Effector memory CD4-positive, alpha-beta T cell (primary cell): ENCODE measurements at places on chromosomes 5 and 9.

DNA sequence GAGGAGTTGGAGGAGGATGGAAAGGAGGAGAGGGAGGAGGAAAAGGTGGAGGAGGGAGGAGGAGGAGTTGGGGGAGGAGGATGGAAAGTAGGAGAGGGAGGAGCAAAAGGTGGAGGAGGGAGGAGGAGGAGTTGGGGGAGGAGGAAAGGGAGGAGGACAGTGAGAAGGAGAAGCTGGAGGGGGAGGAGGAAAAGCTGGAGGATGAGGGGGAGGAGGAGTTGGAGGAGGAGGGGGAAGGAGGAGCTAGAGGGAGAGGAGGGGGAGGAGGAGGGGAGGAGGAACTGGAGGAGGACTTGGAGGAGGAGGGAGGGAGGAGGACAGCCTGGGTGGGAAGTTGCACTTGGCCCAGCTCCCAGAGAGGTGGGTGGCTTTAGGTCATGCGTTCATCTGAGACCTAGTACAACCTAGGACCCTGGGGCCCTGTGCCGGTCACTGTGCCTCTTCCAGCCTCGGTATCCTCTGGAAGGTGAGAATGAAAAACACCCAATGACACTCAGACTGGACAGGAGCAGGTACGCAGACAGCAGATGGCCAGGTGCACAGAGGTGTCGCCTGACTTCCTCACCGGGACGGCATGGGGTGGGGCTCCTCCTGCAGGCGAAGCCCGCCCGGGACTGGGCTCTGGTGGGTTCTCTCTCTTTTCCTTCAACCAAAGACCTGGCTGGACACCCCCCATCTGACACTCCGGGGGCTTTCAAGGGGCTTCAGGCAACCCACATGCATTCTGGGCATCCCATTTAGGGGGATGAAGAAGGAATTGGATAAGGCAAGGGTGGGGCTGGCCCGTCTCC lies 12.2 kb upstream of the SLC2A6 start:
- no peak for DNase-seq

DNA sequence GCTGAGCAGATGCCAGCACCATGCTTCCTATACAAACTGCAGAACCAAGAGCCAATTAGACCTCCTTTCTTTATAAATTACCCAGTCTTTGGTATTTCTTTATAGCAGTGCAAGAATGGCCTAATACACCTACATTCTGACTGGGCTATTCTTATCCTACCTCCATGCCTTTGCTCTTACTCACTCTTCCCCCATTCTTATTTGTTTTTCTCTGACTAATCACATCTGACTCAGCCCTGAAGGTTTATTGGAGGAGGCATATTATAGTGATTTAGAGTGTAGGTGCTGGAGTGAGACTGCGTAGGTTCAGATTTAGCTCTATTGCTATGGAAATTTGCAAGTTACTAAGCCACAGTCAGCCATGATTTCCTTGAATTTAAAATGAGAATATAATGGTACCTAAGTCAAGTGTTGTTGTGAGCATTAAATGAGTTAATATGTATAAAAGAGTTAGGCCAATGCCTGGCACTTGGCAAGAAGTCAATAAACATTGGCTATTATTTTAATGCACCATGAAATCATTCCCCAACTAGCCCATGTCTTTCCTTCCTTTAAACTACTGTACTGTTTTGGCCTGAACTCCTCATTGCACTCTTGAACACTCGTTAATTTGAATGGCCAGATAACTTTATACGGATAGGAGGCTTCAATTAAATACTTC lies 531.2 kb upstream of the ZNF608 start:
- no peak for DNase-seq

GRCh38 chr9:99607842-99608448 lies 213.7 kb upstream of the NR4A3 start:
- DNase-seq = no peak

GRCh38 chr5:141518618-141519015 lies 29.7 kb downstream of the PCDHGC5 start:
- DNase-seq = no peak

DNA sequence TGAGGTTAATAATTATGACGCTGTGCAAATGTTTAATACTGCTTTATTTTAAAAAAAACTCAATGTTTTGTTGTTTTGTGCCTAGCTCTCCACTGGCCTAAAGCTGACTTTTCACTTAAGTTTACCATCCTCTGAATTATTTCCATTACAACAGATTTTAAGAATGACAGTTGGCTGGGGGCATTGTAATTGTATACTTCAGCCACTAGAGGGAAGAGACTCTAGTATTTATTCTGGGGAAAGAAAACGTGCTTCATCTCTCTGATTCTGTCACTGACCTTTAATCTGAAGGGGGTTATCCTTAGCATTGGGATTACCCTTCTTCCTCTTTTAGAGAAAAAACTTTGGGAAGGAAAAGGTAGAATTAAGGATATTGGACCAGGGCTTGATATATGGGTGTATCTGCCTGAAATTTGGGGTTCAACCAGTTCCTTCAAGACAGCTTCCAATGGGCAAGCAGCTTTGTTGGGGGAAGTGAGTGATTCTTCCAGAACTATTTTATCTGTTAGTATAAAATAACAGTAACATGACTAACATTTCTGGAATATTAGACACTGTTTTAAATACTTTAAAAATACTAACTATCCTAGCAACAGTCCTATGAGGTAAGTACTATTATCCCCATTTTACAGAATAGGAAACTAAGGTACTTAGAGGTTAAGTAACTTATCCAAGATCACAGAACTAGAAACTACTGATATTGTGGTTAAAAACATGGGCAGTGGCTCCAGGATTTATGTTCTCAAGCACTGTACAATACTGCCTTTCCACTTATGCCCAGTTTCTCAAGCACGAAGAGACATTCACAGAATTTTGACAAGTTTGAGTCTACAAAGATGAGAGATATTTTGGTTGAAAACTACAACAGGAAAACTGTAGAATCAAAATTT lies 208.4 kb downstream of the CD180 start:
- no peak for DNase-seq

DNA sequence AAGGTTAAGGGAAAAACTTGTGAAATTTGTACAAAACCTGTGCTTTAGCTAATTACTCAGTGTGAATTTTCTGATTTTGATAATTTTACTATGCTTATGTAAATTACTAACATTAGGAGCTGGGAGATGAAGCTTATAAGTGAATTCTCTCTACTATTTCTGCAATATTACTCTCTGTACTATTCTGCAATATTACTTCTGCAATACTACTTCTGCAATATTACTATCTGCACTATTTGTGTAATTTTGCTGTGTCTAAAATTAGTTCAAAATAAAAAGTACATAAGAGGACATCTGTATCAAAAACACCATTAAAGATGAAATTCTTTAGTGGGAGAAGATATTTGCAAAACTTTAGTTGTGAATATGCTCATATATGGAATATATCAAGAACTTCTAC lies 62.9 kb downstream of the C9 start:
- DNase-seq = no peak

- no peak for DNase-seq
Observed at GRCh38 chr5:74772359-74772758, 5.3 kb downstream of the NSA2 start.

- no peak for DNase-seq
Observed at GRCh38 chr5:175560011-175560410, 81.7 kb downstream of the SFXN1 start.

DNA sequence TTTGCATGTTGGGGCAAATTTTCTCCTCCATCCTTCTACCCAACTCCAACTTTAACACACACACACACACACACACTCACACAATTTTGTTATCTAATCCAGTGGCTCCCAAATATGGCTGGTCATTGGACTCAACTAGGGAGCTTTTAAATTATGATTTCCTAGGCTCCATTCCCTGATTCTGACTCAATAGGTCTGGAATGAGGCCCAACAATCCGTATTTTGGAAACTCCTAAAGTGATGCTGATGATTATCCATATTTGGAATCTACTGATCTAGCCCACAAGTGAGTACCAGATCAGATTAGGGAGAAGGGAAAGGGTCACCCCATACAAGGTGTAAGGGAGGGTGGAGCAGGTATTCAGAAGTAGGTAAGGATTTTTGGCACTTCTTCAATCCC lies 309.7 kb downstream of the TLE1 start:
- DNase-seq = no peak

GRCh38 chr5:31415009-31415923 lies 116.6 kb downstream of the DROSHA start:
- DNase-seq = no peak

- no peak for DNase-seq
Observed at GRCh38 chr5:157997991-157998504, 139.1 kb upstream of the CLINT1 start.

DNA sequence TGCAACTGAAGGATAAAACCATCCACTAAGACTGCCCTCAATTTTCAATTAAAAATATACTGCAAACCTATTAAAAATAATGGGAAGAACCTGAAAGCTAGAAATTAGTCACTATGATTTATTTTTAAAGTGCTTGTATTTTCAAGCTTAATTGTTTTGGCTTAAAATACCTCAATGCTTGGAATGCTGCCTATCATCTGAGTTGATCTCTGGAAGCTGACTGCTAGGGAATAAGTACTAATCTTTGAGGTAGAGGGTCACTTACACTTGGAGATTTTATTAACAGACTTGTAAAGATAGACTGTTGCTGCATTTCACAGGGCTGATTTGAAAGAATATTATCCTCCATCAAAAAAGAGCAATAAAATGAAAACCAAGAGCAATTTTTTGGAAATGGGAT lies 6.2 kb downstream of the PCSK1 start:
- DNase-seq = no peak

DNA sequence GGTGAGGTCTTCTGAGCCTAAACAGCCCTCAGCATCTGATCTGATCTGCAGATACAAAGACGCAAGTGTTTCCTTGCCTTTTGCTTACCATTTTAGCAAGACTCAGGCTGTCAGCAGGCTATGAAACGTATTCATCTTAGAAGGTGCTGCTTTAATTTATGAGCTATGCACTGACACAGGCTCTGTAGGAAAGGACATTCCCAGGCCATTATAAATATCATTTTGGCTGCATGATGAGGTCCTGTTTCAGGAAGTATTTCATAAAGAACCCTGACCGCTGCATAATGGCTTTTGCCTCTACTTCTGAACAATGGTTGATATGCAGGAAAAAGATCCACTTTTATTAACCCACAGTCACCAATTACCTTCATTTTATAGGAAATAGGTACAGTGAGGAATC lies 98.4 kb upstream of the CAST start:
- DNase-seq = no peak

DNA sequence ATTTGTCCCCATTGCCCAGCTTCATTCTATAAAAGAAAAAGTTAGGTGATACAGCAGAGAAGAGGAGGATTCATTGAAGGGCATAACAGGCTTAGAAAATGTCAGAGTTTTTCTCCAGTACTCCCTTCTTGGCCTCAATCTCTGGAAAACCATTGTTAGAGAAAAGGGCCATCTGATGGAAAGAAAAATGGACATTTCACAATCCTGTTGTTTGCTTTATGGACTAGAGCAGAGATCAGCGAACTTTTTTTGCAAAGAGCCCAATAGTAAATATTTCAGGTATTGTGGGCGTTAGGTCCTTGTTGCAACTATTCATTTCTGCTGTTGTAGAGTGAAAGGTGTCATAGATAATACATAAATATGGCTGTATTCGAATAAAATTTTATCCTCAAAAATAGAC lies 208.8 kb downstream of the TLE4 start:
- DNase-seq = no peak
